ENCODE measurements at places on chromosomes 7 and 10.

DNA sequence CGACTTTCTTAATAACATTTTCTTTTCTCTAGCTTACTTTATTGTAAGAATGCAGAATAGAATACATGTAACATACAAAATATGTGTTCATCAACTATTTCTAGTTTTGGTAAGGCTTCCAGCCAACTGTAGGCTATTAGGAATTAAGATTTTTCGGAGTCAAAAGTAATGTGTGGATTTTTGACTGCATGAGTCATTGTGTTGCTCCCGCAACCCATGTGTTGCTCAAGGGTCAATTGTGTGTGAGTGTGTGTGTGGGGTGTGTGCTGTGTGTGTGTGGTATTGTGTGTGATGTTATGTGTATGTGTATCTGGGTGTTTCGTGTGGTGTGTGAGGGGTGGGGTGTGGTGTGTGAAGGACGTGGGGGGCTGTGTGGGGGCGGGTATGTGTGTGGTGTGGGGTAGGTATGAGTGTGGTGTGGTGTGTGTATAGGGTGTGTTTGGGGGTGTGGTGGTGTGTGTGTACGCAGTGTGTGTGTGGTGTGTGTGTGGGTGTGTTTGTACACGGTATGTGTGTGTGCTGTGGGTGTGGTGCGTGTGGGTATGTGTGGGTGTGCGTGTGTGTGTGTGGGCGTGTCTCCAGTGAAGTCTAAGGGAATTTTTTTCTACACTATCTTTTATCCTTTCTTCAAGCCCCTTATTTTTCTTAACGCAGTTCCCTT lies 60.5 kb downstream of the RSU1 start:
- DNase-seq: no peak

- no peak for DNase-seq
These were observed 348.3 kb upstream of the MKI67 start for GRCh38 chr10:128474571-128474970.

GRCh38 chr7:121510858-121511482 lies 114.9 kb upstream of the FAM3C start:
- no peak for DNase-seq

GRCh38 chr7:99767662-99768061 lies 16.3 kb downstream of the CYP3A4 start:
- DNase-seq: no peak

DNA sequence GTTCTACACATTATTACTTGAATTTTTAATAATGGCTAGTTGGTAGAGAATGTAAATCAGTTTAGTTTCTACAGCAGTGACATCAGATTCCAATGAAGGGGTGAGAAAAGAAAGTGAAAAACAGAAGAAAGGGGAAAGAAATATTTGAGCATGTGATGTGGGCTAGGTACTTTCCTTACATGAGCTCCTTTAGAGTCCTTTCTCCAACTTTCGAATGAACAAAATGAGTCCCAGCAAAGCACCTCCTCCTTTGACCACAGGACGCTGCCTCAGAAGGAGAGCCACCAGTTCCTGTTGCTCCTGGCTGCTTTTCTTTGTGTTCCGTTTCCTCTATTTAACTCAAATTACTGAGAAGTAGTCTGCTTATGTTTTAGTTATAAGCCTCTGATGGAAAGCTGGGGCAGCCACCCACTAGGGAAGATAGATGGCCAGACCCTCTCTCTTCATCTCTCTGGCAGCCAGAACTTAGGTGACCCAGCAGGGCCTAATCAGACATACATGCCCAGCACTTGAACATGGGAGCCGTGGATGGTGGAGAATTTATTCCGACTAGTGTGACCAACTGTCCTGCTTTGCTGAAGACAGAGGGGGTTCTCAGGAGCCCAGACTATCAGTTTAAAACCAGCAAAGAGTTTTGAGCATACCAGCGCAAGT lies 82.4 kb upstream of the NME8 start:
- DNase-seq: no peak

- no peak for DNase-seq
These were observed 7.3 kb downstream of the DPYSL4 start for GRCh38 chr10:132193907-132194552.

DNA sequence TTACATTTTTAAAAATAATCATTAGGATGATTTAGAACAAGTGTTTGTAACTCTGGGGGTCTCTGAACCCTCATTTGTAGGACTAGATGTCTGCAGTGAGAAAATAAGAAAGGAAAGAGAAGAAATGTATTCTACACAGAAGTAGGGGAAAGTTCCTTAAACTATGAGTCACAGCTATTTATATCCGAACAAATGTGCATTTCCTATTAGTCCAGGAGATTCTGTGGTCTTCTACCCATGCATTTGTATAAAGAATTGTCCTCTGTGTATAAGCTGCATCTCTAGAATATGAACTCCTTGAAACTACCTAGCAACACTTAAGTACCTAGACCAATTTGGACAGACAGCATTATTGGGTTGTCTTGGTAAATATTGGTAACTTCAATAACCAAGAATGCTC lies 15.9 kb upstream of the CD36 start:
- DNase-seq: no peak

DNA sequence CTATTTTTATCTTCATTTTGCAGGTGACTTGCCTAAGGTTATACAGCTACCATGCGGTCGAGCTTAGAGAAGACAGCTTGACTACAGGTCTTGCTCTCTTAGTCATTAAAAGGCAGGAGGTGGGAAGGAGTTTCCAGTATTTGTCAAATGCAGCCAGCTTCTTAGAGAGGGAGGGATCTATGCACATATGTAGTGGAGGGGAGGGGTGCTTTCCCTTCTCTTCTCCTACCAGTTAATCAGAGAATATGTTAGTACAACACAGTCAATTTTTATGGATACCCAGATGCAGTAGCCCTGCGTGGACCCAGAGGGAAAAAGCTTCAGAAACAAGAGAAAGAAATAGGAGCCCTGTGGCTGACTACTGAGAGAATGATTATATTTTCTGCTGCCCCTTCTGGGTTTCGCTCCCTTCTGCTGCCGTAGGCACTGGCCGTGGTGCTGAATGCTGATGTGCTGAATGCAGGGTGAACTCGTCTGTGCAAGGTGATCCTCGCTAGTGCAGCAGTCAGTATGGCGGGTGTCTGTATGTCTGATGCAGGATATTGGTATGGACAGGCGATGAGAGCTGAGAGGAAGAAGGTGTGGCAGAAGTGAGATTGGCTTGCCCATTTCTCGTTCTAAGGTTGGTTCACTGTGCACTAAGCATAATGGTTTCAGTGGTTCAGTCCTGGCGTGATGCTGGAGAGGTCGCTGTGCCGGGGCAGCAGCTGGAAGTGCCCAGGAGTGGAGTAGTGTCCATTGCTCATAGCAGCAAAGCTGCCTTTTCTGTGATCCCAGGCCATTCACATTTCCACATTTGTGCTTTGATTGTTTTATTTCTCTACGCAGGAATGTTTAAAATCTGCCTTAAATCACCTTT lies 189.2 kb upstream of the PODXL start:
- DNase-seq: no peak

- no peak for DNase-seq
These were observed 228.5 kb downstream of the CDK14 start for GRCh38 chr7:90824386-90825307.

Measured in hippocampal formation (tissue), 2 donors.